ENCODE measurements at places on chromosomes 16 and 17.

- no peak for DNase-seq
Measured at GRCh38 chr16:85440744-85441143, 172.4 kb upstream of the GSE1 start.

DNA sequence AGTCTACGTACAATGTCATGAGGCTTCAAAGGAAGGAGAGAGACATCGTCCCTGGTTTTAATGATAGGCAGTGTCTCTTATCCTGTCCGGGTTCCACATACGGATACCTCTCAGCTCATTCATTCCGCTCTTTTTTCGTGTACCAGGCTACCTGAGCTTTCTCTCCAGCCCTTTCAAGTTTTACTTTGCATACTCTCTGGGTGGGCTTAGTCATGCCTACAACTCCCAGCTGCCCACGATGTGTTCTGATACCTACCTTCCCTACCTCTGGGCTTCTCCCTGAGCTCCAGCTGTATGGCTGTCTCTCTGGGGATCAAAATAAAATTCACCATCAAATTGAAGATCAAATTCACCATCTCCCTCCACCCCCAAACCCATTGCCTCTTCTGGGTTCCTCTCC lies 354.0 kb upstream of the EEF2KMT start:
- no peak for DNase-seq

DNA sequence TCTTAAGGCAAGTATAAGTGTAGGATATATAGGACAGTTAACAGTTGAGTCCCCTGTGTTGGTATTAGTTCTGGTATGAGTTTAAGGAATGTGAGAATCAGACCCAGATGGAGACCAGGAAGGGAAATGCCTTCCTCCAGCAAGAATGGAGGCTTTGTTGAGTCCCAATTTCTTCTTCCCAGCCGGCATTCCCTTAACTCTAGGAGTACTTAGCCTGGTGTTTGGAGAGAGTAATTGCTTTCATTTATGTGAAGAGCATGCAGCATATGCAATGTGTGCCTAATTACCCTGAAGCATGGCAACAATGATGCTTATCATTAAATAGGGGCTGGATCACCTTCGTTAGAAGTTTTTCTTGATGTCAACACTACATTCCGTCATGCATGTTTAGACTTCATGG lies 225.9 kb upstream of the XYLT1 start:
- no peak for DNase-seq

- peak; percentile 6 for DNase-seq
Measured at GRCh38 chr16:3999479-4000325, 116.5 kb downstream of the ADCY9 start.

GRCh38 chr17:10775058-10775457 lies 28.8 kb downstream of the TMEM238L start:
- no peak for DNase-seq

DNA sequence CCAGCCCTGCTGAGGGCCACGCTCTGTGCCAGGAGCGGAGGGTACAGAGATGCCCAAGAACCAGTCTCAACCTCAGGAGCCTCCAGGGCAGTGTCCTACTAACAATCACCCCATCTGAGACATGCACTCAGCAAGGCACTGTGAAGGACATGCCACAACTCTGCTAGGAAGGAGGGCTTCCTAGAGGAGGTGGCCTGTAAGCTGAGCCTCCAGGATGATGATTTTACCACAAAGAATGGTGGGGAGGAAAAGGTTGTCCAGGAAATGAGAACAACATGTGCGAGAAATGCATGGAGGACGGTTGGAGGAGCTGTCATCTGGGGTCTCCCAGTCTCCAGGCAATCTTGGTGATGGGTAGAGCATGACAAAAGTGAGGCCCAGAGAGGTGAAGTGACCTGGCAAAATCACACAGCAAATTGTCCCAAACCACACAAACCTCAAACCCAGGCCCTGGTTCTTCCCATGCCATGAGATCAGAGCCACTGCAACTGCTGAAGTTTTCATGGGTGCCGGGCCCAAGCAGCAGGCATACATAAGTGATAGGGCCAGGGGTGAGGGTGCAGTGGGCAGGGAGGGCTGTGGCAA lies 30.5 kb downstream of the CNGB1 start:
- DNase-seq = no peak

DNA sequence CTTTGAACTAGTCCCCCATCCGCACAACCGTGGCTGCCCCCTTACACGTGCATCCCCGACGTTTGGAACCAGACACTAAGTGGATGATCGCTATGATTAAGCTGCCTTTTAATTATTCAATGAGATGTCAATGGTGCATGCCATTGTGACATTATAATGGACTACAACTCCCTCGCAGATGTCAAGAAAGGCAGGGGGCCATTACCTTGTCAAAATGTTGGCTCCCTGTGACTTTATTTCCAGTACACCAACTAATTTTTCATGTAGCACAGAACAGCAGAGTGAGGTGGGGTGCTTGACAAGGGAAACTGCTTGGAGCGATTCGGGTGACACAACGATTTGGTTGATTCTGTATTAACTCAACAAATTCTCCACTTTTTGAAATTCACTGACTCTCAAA lies 26.5 kb downstream of the ASIC2 start:
- no peak for DNase-seq

DNA sequence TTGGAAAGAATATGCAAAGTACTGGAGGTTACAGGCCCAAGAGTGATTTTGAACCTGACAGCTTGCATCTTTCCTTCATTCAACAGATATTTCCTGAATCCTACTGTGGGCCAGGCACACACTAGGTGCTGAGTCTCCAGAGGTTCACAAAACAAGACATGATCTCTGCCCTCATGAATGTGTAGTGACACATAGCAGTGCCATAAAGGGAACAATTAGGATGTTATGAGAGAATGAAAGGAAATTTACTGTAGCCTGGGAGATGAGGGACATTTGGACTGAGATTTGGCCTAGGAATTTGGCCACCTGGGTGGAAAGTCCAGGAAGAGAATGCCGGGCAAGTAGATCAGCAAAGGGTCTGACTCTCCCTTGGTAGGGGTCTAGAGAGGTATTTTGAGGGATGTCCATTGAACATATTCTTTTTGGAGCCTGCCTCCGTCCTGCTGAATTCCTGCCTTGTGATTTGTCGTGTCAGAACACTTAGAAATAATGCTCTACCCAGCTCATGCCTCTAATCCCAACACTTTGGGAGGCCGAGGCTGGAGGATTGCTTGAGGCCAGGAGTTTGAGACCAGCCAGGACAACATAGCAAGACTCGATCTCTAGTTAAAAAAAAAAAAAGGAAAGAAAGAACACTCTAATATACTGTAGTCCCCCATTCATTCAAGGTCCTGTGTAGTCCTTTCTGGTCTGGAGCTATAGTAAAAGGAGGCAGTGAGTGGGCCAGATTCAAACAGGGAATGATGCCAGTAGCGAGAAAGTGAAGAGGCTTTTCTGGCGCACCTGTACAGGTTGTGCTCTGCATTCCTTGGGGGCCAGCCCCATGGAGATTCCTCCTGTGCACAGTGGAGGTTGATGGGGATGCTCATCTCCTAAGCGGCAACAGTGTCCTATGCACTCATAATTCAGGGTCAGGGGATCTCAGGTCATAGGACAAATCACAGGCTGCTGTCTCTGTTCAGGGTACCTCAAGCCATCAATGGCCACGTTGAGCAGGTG lies 90.6 kb upstream of the CLEC18A start:
- DNase-seq = no peak

- DNase-seq = no peak
Measured at GRCh38 chr17:81096741-81097133, 61.8 kb downstream of the BAIAP2 start.

DNA sequence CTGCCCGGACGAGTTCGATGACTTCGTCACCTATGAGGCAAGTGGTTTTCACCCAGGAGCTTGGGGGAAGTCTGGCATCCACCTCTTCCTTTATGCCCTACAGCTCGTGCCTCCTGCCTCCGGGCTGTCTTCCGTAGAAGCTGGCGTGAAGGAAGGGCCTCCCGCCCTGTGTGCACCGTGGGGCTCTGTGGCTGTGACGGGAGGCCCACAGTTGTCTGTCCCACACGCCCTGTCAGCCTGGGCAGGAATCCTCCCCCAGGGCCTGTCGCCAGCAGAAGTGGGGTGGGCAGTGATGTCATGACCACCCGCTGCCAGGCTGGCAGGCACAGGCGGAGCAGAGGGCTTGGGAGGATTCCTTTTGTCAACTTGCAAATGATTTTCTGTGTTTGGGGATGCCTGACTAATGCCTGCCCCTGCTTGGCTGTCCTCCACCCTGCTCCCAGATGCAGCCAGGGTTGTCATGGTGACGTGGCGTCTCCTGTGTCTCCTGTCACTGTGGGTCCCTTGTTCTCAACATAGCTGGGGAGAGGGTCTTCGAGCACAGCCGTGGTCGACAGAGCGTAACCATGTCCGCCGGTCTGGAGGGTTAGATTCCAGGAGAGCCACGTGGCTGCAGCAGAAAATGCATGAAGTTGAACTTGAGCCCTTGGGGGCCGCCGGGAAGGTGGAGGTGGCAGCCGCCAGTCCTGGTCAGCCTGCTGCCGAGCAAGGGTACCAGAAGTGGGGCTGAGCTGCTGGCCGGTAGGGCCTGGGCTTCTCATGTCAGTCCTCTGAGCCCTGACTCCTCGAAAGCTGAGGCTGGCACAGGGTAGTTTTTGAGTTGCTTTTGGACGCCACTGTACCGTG lies 46.1 kb downstream of the RAB11FIP3 start:
- no peak for DNase-seq

DNA sequence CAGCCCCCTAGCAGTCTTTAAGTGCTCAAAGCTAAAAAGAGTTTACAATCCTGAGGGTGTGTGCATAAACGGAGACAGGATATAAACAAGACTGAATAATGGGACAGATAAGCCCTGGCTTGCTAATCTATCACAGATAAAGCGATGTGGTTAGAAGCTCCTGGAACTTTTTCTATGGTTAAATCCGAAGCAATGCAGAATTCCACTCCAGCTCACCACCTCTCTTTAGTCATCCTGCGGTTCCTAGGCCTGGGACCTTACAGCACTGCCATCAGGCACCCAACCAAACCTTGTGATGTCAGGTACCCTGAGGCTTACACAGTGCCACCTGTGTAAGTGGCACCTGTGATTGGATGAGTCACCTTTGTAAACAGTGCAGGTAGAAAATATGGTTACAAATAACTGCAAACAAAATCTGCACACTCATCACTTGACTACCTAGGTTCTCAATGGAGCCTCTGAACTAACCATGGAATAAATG lies 31.5 kb upstream of the B4GALNT2 start:
- DNase-seq = no peak

DNA sequence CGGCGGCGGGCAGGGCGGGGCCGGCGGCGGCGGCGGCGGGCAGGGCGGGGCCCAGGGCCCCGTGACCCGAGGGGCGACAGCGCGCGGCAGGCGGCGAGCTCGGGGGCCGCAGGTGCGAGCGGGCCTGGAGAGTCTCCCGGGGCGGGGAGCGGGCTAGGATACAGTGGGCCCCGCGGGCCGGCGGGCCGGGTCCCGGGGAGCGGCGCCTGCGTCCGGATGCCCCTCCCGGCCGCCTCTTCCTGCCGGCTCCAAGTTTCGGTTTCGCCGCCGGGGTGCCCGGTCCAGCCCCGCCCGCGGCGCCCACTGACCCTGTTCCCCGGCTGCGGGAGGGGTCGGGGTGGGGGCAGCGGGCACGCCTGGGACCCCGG lies at the start of gene RNF213:
Gene RNF213 (plus strand): TSS at position 62 of the 368 bp plus-strand sequence. CDS start 2,830 bp downstream, outside the sequence.
- DNase-seq = peak; percentile 65

DNA sequence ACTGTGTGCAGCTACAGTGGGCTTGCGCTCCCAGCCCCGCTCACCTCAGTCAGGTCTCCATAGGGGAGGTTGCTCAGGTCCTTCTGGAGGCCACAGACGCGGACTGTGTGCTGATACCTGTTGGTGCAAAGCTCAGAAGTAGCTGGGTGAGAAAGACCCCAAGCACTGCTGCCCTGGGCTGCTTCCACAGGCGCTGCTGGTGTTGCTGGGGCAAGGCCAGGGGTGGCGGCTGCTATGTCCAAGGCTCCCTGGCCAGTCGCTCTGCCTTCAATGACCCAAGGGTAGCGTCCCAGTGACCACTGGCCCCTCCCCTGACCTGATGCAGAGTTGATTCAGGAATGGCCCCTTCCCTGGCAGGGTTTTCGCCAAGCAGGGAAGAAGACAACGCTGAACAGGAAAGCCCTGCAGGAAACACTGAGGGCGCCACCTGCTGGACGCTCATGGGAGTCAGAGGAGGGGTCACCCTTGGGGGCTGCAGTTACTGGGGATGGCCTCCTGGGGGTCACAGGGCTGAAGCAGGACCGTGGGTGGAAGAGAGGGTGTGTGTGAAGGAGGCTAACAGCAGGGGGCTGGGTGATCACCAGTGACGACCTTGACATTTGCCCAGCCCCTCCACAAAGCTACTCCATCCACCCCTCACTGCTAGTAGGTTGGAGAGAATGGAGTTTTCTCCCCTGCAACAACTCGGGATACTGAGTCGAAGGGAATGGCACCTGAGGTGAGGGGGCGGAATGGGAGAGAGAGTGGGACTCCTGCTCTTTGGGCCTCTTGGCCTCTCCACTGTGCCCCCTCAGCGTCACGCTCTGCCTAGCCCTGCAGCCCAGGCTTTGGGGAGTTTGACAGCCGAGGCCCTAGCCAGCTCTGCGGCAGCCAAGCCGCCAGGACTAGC lies 38.3 kb downstream of the ABCC12 start:
- peak; percentile 36 for DNase-seq

DNA sequence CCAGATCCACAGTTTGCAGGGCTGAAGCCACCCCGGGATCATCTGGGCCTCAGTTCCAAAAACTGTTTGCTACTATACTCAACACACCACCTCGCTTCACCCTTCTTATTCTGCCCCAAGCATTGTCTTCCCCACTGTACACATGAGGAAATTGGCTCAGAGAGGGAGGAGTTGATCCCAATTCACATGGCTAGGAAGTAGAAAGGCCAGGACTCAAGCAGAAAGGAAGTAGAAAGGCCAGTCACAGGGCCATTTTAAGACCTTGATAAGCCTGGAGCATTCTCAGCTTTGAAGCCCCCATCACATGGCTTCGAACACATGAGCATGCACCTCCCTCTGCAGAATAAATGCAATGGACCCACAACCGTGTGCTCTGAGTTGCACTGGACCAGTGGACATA lies 7.7 kb upstream of the PRSS22 start:
- no peak for DNase-seq

All from CD8-positive, alpha-beta memory T cell (primary cell).